ENCODE measurements at places on chromosomes 5 and 9. TPM values are rescaled to one million over a fixed set of nuclear protein-coding genes. Genes with fewer than 3 reads are reported as not detected.
A peak's percentile ranks its signal among the peaks of the same experiment; 100 is the strongest.

DNA sequence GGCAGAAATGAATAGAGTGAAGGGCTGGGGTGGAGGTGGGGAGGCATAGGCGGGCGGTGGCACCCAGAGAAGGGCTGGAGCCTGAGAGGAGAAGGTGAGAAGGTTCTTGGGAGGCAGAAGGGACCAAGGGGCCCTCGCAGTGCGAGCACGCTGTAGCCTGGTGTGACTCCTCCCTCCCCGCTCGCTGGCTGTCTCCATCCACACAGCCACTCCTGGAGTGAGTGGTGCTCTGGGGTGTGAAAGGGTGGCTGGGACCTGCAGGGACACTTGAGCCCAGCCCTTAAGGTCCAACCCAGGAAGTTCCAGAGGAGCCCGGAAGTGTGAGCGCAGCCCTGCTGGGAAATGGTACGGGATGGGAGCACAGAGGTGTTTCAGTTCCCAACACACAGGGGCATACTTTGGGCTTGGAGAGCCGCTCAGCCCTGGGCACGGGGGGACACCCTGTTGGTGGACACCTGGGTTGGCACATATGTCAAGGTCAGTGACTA, 9.3 kb upstream of the SCGB3A1 start:
- no peak for ATAC-seq

DNA sequence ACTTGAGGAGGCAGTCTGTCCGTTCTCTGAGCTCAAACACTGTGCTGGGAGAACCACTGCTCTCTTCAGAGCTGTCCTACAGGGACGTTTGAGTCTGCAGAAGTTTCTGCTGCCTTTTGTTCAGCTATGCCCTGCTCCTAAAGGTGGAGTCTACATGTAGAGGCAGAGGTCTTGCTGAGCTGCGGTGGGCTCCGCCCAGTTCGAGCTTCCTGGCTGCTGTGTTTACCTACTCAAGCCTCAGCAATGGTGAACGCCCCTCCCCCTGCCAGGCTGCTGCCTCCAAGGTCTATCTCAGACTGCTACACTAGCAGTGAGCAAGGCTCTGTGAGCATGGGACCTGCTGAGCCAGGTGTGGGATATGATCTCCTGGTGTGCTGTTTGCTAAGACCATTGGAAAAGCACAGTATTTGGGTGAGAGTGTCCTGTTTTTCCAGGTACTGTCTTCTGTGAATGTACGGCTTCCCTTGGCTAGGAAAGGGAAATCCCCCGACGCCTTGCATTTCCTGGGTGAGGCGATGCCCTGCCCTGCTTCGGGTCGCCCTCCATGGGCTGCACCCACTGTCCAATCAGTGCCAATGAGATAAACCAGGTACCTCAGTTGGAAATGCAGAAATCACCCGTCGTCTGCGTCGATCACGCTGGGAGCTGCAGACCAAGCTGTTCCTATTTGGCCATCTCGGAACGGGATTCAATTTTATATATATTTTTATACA, 58.5 kb downstream of the CNTRL start:
- ATAC-seq = no peak

The PLAA gene
- 32.0 TPM for total RNA-seq

The FAM221B gene
- not detected for total RNA-seq

The SPATA31C2 gene
- not detected for total RNA-seq

GRCh38 chr5:8683496-8683895, 814.5 kb downstream of the MTRR start:
- ATAC-seq = no peak

The LMX1B gene
- total RNA-seq = 0.13 TPM

The JADE2 gene
- 46.0 TPM for total RNA-seq

- ATAC-seq = no peak
These were observed 313.0 kb upstream of the NREP start for GRCh38 chr5:112070022-112070421.

The ADAMTSL1 gene
- 121 TPM for total RNA-seq

DNA sequence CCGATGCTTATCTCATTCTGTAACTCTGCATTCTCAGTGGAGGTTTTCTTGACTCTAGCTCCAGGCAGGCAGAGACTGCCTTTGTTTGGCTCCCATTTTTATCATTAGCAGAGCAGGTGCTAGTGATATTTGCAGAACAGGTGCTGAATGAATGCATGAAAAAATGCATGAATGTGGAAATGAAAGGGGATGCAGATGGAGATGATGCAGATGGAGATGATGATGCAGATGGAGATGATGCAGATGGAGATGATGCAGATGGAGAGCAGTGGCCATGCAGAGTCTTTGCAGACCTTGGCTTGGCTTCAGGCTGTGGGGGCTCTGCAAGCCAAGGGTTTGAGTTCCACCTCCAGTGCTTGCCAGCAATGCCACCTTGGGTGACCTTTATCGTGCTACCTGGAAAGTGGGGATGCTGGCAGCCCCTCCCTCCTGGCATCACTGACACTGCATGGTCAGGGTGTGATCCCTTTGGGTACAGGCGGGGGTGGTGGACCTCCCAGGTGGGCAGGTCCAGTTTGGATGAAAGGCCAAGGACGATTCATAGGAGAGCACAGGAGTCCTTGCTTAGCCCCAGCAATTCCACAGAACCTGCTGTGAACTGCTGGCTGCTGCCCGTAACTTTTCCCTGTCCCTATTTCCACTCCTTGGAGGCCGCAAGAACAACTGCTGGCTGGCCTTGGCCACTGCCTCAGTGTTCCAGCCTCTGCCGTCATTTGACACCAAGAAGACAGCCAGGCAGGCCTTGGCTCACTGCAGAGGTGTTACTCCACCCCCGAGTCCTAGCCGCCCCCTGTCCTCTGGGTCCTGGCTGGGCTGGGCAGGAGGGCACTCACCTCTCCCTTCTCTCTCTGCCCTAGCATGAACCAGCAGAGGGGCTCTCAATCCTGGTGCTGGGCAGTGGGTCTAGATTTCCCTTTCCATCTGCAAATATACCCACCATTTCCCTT, 33.0 kb downstream of the ERGIC1 start:
- peak; percentile 71 for ATAC-seq

The BTNL9 gene
- total RNA-seq = 17.3 TPM

The PCDHA9 gene
- 0.23 TPM for total RNA-seq

GRCh38 chr5:172113036-172113435, 75.0 kb downstream of the STK10 start:
- ATAC-seq = no peak

GRCh38 chr5:95669540-95669939, 13.3 kb downstream of the SPATA9 start:
- peak; percentile 95 for ATAC-seq

GRCh38 chr5:1090538-1090937, 21.3 kb downstream of the SLC12A7 start:
- no peak for ATAC-seq

GRCh38 chr5:2779459-2779858, 28.0 kb upstream of the IRX2 start:
- no peak for ATAC-seq

DNA sequence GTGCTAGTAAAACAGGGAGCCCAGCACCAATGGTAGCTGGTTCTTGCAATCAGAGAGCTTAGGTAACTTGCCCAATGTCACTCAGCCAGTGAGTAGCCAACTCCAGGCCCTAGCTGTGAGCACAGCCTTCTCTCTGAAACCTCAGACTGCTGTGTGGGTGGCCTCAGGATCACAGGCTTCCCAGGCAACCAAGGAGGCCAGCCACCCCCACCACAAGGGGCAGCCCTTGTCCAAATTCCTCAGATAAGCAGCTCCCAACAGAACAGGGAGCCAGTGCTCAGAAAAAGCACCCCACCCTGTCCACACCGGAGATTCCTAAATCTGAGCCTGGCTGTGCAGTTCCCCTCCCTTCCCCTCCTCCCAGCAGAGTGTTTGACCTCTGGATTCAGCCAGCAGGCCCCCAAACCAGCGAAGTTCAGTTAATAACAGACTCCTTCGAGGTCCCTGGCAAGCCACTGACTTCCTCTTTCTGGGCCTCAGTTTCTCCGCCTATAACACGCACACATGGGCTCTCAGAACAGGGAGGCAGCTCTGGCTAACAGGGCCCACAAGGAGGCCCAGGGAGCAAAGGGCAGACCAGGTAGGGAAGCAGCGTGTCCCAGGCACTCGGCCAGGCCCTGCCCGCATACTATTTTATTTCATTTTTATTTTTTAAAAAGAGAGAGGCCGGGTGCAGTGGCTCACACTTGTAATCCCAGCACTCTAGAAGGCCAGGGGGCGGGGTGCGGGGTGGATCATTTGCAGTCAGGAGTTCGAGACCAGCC, 2.7 kb downstream of the EEIG1 start:
- peak; percentile 26 for ATAC-seq

DNA sequence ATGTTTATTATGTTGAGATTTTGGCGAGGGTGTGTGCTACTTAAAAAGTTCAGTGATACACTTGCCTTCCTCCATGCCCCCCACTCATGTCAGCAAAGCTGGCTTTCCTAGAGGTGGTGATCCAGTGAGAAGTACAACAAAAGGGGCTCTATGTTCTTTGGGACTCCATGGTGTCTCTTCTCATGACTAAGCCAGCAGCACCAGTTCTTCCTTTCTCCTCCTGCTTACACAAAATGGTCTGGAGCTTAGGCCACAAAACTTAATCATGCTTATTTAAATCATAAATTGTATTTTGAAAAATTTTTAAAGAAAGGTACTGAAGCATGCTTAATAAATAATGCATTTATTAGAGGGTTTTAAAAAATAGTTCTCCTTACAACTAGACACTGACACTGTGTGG, 22.4 kb downstream of the MOCS2 start:
- ATAC-seq = no peak

- ATAC-seq = no peak
These were observed 27.0 kb downstream of the GRIN3A start for GRCh38 chr9:101711330-101711941.

GRCh38 chr9:127971357-127972235, 9.2 kb downstream of the EEIG1 start:
- no peak for ATAC-seq

GRCh38 chr9:69173891-69174615, at the start of gene TJP2:
TSS of gene TJP2 (plus strand) at chr9:69174277. CDS start at chr9:69174373, 96 bp downstream.
- ATAC-seq = peak; percentile 80

The GAS1 gene
- total RNA-seq = 102 TPM

GRCh38 chr5:174386306-174386705, 338.1 kb upstream of the MSX2 start:
- ATAC-seq = no peak

The FAM151B gene
- total RNA-seq = 2.9 TPM

The CDX1 gene
- total RNA-seq = not detected

The OCLN gene
- 2.7 TPM for total RNA-seq

GRCh38 chr5:42645138-42645537, 111.5 kb upstream of the CCDC152 start:
- no peak for ATAC-seq

The PPP1R26 gene
- total RNA-seq = 10.9 TPM

- ATAC-seq = no peak
These were observed 17.8 kb downstream of the TICAM2 start for GRCh38 chr5:115584501-115584900.

- ATAC-seq = no peak
These were observed 567.2 kb upstream of the MEF2C start for GRCh38 chr5:89450149-89450538.

DNA sequence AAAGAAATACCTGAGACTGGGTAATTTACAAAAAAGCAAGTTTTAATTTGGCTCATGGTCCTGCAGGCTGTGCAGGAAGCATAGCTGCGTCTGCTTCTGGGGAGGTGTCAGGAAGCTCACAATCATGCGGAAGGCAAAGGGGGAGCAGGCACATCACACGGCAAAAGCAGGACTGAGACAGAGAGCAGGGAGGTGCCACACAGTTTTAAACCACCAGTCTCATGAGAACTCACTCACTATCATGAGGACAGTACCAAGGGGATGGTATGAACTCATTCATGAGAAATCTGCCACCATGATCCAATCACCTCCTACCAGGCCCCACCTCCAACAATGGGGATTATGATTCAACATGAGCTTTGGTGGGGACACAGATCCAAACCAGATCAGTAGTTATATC, 96.2 kb downstream of the OSTF1 start:
- no peak for ATAC-seq

- ATAC-seq = no peak
These were observed 111.6 kb downstream of the CTNND2 start for GRCh38 chr5:11792621-11793020.

- ATAC-seq = peak; percentile 85
These were observed 7.8 kb downstream of the RAPGEF1 start for GRCh38 chr9:131732061-131732526.

The ZNF618 gene
- 4.7 TPM for total RNA-seq
